Vagina (tissue), 2 donors: ENCODE measurements at places on chromosomes 16 and 17.

GRCh38 chr16:89314854-89315253 lies 97.4 kb downstream of the ZNF778 start:
- DNase-seq = no peak

- DNase-seq = no peak
Measured at GRCh38 chr17:77832180-77832560, 126.3 kb upstream of the TNRC6C start.

DNA sequence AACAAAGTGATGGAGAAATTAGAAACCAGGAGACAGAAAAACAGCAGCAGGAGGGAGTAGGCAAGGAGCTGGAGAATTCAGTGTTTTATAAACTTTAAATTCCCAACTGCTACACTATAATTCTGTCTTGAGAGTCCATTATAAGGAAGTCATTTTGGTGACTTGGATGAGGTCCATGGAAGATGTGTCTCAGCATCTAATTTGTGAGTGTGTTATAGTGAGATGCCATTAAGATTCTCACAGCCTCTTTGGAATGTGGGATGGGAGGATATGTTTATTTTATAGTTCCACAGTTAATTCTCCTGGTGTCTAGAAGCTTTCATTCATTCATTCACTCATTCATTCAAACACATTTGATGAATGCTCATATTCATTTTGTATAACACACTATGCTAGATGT lies 206.0 kb upstream of the MYOCD start:
- DNase-seq = no peak

- DNase-seq = no peak
Measured at GRCh38 chr16:61645561-61645960, 390.7 kb downstream of the CDH8 start.

DNA sequence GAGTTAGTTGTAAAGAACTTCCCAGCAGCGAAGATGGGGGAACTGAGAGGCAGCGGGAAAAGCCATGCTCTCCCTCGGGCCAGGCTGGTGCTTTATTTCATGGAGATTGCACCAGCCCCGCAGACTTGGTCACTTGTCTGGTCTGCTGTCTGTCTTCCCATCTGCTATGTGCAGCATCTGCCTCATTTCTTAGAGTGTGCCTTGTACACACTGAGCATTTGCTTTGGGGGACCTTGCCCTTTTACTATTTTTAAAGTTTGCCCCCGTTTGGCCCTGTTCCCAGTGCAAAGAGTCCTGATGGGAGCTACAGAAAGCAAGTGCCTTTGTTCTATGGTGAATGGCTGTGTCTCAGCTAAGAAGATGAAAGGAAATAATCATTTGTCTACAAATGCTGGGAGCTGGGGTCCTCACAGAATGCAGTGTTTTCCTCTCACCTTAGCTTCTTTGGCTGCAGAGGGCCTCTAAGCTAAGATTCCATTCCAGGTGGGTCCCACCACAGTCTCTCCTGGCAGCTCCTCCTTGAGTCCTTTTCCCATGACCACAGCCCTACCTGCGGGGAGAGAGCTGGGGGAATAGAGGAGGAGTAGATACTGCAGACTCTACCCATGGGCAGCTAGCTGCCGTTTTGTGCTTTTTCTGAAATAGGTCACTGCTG lies 25.1 kb upstream of the CNOT1 start:
- no peak for DNase-seq

- DNase-seq = no peak
Measured at GRCh38 chr16:31438414-31438813, 4.2 kb downstream of the ZNF843 start.

GRCh38 chr17:78857266-78857665 lies 16.7 kb upstream of the USP36 start:
- DNase-seq = no peak

- peak; percentile 44 for DNase-seq
Measured at GRCh38 chr16:80614908-80615671, 74.3 kb downstream of the DYNLRB2 start.

DNA sequence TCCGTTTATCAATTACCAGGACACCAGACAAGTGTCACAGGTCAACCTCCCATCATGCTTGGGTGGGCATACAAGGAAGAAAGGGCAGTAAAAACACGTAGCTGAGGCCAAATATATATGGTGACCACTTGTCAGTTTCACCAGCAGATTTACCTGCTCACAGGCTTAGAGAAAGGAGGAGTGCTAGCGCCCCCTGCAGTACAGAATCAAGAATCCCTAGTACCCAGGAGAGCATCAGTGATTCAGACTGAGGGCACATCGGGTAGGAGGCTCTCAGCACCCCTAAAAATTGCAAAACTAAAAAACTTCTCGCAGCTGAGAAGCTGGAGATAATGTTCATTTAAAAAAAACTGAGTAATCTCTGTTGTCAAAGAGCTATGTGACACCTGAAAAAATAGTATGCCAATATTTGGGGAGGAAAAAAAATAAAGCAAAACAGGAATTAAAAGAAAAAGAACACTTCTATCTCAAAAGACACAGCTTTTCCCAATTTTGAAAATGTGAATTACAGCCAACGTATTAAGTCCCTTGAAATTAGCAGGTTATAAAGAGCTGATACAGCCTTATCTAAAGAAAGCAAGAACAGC lies 21.2 kb upstream of the MON1B start:
- DNase-seq = no peak

GRCh38 chr17:69245617-69246016 lies 17.0 kb upstream of the ABCA10 start:
- DNase-seq = no peak

GRCh38 chr16:266258-267164 lies 9.2 kb downstream of the RGS11 start:
- no peak for DNase-seq

GRCh38 chr16:71851746-71852145 lies 6.0 kb downstream of the ATXN1L start:
- no peak for DNase-seq

DNA sequence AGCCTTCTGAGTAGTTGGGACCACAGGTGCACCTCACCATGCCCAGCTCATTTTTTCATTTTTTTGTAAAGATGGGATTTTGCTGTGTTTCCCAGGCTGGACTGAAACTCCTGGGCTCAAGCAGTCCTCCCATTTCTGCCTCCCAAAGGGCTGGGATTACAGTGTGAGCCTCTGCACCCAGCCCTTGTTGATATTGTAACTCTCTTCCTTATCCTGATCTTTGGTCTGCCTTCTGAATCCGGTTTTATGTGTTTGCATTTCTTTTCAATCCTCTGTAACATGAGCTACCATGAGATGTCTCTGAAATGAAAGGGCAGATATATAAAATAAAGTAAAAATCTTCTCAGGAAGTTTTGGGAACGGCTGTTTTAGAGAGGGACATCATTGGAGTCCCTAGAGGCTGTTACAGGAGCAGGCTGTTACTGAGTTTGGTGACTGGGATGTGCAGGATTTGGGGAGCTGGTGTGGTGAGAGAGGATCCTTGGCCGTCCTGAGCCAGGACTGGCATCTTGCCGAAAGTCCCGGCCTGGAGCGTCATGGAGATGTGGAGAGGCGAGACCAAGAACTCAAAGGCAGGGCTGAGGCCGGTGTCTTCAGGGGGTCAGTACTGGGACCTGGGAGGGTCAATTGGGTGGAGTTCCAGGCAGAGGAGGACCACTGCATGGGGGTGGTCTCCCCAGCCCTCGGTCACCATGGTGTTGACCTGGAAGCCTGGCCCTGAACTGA lies 39.4 kb downstream of the ATP2C2 start:
- DNase-seq = no peak

DNA sequence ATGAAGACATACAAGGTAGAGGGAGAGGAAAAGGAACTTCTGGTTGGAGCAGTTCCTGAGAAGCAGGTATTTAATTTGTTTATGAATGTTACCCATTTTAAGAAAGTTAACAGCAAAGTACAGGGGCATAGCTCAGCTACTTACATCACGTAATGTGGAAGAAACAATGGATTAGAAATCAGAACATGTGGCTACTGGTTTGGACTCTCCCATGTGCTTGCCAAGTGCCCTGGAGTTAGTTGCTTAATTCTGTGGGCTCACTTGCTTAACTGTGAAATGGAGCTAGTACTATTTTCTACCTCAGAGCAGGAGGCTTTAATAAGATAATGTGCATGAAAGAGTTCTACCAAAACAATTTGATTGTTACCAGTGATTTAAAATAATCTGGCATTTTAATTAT lies 27.3 kb downstream of the RSPRY1 start:
- no peak for DNase-seq

DNA sequence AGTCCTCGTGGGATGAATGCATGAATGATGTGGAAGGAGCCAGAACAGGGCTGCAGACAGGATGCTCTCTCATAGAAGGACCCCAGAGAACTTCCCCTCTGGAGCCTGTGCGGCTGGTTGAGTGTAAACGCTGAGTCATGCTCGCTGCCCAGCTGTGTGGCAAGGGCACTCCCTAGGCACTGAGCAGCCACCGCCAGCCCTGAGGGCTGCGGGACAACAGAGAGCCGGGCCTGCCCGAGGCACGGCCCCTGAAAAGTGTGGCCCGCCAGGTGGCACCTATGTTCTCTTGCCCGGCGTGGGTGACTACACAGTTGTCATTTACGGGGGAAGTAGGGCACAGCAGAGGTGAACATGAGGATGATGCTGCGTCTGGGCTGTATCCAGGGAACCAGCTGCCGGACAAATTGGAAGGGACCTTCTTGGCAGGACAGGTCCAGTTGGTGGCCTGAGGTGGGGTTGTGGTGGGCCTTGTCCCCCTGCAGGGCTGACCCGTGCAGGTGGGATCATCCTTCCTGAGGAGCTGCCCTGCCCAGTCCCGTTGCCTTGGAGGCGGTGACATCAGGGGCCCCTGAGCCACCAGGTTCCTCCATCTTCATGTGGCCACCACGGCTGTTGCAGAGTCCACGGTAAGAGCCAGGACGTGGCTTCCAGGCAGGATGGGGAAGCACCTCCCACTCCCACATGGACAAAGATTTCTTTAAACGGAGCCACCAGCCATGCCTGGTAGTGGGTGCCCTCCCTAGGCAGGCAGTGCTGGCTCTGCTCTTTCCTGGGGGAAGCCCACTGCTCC lies 94.8 kb upstream of the CBX4 start:
- DNase-seq = no peak

DNA sequence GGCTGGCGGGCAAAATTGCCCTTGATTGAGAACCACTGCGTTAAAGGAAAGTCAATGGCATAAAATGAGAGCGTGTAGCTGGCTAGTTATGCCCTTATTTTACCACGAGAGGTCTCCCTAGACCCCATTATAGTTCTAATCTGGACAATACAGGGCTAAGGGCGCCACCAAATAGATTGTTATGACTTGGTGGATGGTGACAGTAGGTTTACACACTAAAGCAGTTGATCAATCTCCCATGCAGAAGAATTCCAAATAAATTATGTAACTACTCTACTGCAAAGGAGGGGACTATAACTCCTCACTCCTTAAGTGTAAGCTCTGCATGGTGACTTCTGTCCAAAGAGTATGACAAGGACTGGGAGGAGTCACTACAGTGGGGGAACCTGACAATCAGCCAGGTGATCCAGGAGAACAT lies 20.4 kb upstream of the YPEL2 start:
- no peak for DNase-seq

- no peak for DNase-seq
Measured at GRCh38 chr16:53626811-53627210, 76.8 kb downstream of the RPGRIP1L start.

DNA sequence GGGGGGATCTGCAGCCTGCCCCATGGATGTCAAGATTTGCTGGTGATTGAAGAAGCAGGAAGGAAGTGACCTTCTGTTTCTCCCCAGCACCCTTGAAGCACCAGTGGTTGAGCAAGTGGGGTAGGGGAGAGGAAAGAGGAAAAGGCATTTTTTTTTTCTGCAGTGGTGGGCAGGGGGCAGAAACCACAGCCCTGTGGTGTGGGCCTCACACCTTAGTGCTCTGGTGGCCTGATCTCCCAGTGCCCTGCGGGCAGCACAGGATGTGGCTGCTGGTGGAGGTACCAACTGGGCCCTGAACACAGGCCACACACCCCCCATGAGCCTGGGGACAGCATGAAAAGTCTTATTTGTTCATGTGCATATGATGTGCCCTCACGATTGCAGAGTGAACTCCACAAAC lies 7.1 kb downstream of the ITGAD start:
- DNase-seq = no peak

DNA sequence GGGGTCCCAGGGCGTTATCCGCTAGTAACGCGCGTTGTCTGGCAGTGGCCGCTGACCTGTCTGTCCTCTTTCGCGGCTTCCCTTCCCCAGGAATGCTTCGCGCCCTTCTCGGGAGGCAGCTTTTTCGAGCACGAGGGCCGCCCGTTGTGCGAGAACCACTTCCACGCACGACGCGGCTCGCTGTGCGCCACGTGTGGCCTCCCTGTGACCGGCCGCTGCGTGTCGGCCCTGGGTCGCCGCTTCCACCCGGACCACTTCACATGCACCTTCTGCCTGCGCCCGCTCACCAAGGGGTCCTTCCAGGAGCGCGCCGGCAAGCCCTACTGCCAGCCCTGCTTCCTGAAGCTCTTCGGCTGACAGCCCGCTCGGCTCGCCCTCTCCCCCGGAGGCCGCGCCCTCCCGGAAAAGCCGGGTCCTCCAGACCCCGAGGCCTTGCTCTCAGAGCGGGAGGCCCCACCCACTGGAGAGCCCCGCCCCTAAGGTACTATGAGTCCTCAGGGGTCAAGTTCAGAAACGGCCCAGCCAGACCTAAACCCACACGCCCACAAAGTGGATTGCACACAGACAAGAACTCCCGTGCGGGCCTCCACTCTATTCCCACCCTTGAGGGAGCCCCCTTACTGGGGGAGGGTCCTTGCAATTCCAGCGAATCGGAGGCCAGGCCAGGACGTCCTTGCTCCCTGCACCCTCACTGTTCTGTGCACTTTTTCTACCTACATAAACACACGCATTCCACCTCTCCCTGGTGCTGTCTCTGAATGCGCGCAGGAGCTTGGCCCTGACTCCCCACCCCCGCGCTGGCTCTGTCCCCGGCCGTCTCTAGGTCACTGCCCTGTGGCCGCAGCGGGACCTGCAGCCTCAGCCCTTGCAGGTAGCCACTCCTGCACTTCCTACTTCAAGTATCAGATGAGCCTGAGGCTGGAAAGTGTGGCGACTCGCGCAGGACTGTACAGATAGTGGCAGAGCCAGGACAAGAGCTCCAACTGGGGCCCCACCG lies 5.4 kb upstream of the SLC5A2 start:
- no peak for DNase-seq

DNA sequence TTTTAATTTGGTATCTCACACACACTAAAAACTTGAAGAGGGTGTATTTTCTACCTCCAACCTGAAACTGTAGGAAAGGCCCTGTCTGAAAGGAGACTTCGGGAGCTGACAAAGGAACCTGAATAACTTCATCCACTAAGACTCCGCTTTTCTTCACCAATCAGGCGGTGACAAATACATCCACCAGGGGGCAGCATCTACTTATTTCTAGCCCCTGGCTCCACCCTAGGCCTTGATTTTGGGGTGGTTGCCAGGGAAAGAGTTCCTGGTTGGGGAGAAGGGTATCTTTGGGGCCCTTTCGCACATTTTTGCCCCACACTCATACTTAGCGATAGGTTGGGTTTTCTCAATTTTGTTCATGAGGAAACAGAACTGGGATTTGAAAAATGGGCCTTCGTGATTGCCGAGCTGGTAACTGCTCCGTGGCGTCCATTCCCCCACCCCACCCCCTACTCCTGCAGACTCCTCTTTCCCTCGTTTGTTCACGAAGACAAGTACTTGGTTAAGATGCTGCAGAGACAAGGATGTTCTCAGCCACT lies 4.8 kb upstream of the ARL4D start:
- no peak for DNase-seq

DNA sequence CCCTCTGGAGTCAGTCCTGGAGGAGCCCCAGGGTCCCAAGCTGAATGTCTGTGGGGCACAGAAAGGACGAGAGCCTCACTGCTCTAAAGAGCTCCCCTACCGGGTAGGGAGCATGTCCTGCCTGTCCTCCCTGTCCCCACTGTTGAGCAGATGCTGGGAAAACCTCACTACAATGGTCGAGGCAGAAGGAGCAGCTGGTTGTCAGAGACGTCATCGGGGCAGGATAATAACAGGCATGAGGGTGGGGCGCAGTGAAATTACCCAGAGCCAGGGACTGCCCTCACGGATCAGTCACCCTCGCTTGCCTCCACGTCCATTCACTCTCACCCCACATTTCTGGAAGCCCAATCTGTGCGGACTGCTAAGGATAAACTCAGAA lies 538 bp downstream of the TM4SF5 start:
- DNase-seq = no peak
